Stimulated activated naive B cell treated with anti-CD40 and anti-IgM and Interleukin-4, amounts not matched to agents 10 μg/mL and 1 μg/mL and 100 μg/mL, for 72 hours (primary cell): ENCODE measurements at places on chromosomes 3 and 15.

DNA sequence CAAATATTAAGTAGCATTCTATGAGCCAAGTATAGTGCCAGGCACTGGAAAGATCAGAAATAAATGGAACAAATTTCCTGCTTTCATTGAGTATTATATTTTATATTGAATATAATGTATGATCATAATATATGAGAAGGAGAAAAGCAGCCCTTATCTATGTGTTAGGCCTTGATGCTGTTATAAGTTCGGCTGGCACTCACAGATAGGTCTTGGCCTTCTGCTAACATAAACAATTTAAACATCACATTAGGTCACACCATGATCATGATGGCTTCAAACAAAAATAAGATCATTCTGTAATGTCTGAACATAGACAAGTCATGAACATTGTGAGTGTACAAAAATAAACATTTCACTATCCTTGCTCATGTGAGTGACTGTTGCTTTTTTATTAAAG lies 584.0 kb upstream of the ZNF385D start:
- no peak for DNase-seq

DNA sequence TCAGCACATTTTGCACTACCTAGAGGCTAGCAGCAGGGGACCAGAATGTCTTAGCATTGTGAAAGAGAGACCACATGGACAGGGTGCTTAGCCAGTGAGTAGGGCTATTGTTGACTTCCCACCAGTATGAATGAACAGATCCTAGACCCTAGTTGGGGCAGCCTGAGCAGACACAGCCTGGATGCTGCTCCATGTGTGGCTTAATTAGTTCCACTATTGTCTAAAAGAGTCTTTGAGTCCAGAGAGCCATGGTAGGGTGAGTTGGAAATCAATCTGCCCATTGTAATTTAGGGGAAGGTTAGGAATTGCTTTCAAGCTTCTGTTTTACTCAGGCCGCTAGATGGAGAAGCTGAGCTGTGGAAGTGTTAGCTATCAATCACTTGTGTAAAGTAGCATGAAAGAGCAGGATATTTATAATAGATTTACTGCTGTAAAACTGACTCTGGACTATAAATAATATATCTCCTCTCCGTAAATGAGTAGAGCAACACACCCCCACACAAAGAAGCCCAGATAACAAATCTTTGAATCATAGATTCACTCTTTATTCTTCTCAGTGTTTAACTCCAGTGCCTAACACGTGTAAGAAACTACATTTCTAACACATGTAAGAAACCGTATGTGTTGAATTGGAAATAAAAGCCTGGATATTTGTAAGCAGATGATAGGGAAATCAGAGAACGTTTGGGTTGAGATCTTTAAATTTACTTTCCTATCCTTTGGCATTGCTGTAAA lies 4.1 kb upstream of the GCSAM start:
- DNase-seq, result no peak

DNA sequence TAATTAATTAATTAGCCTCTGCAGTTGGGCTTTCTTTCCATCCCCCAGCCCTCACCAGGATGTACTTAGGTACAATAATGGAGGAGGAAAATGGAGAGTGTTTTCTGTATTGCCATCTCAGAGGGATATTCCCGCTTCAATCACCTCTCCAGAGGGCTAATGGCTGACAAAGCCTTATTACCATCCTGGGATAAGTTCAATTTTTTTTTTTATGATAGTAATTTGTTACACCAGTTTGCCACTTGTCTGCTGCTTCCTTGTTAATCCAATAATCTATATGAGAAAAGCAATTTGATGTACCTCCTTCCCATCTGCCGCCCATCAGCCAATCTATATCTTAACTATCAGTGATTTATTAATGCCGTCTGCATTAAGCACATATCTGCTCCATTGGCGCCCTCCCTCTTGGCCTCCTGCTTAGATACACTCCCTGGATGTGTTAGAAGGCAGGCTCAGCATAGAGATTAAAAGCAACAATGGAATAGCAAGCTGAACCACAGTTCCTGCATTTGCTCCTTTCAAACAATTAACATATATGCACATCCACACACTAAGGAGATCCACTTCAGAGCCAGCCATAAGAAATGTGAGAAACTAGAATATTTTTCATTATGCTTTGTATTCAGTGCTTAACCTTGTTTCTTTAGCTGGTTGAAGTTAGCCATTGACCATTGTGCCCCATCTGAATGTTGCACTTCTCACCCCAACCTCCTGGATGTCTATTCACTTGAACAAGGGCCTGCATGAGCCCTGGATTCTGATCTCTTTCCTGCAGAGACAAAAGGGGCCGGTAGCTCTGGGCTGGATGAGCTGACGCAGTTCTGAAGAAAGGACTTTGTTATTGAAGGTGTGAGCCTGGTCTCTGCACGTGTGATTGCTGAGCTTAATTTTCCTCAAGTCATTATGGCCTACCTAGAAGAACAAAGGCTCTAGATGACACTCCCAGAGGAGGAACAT lies 237.3 kb upstream of the GAP43 start:
- DNase-seq, result no peak

DNA sequence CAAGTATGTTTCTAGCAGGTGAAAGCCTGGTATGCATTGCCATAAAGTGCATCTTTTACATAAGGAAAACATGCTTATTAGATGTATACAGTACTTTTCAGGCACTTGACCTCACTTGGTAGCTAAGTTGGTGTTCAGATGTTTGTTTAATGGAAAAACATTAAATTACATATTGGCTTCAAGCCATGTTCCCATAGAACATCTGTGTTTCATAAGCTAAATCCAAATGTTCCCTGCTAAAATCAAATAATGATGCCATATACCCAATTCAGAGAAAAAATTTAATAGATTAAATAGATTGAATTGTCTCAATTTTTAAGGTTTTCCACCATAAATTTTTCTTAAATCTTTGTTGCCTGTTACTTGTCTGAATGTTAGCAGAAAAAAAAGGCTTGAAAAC lies 19.1 kb upstream of the RPL22L1 start:
- DNase-seq, result no peak

DNA sequence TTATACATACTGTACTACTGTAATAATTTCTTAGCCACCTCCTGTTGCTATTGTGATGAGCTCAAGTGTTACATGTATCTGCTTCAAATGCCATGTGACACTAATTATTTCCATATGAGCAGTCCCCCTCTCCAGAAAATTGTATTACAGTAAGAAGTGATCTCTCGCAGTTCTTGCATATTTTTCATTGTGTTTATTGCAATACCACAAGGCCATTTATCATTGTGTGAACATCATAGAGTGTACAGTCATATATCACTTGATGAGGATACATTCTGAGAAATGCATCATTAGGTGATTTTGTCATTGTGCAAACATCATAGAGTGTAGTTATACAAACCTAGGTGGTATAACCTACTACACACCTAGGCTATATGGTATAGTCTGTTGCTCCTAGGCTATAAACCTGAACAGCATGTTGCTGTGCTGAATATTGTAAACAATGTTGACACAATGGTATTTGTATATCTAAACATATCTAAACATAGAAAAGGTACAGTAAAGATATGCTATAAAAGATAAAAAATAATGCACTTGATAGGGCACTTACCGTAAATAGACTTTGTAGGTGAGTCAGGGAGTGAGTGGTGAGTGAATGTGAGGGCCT lies 189.6 kb upstream of the MLF1 start:
- DNase-seq, result no peak

DNA sequence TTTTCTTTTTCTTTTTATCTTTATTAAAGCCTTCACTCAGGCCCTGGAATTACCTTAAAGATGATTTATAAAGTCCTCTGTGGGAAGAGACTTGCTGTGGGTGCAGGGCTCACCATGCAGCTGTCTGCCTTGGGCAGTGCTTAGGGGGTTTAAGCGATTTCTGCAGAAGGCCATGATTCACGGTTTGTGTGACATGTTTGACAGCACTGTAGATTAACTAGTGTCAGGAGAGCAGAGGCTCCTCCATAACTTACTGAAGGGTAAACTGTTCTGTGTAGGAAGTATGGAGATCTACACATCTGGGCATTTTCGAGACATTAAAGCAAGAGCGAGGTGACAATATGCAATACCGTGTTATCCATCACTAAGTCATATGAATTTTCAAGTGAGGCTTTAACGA lies 137.7 kb downstream of the LRIG1 start:
- no peak for DNase-seq
